ENCODE measurements at places on chromosomes 13 and 19.

GRCh38 chr13:35499196-35499662, 22.7 kb upstream of the MAB21L1 start:
- DNase-seq: no peak

DNA sequence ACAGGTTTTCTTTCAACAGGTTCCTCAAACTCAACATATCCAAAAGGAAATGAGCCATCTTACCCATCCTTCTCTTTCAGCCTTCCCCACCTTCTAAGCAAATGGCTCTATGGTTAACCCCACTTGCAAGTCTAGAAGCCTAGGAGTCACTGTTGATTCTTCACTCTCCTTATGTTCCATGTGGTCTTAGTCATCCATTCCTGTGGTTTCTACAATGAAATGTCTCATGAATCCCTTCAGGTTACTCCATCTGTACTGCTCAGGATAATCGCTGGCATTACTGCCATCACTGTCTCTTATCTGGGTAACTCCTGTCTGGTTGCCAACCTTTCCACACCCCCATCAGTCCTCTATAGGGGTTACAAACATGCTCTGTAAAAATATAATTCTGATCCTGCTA, 381.3 kb downstream of the ENOX1 start:
- no peak for DNase-seq

DNA sequence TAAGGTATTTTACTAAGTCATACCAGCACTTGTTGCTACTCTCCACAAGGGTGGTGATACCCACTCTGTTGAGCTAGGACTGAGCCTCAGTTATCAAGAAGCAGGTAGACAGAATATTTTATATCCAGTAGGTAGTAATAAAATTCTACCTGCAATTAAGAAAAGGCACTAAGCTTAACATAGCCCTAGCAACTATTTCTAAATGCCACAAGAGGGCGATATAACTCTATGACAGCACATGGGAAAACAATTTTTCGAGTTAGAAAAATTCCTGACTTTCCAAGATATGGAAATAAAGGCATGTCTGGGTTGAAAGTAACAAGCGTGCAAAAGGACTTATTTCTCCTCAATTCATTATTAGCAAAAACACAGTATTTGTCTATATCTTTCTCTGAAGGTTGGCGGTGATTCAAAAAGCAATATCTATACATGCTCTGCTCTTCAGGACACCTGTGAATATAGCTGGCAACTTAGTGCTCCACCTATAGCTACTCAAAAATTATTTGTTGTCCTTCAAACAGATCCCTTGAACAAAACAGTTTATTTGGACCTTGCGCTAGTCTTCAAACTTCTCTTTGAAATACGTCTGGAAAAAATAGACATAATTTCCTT, 14.7 kb downstream of the CCDC169 start:
- DNase-seq: no peak

GRCh38 chr19:7101498-7102253, 32.2 kb downstream of the ZNF557 start:
- no peak for DNase-seq

DNA sequence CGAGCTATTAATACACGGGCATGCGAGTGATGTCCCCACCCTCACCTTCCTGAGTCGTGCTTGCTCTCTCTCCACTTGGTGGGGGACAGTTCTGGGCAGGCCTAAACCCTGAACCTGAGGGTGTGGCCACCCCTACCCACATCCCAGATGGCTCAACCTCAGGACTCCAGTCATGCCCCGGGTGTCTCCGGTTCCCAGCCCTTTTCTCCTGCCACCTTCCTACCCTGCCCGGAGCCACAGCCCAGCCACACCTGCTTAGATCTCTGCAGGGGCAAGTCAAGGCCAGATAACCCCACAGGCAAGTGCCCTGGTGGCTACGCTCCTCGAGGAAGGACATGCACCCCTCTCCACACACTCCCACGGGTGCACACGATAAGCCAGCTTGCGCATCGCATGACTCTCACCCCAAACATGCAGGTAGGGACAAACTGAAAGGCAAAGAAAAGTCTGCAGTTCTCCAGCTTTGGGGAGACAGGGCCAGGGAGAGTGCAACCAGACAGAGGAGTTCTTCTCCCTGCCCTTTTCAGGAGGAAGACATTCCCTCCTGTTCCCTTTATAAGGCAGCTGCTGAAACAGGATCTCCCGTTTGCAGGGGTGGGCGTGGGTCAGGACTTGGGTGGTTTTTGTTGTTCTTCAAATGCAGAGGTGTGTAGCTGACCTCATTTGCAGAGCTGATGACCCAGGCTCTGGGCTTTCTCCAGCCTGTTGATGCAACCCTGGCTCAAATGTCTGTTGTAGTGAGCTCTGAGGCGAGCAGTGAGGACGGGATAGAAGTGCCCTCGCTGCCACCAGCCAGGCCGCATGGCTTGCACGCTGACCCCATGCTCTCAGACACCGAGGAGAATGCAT, 88.6 kb downstream of the DPF1 start:
- DNase-seq: no peak

DNA sequence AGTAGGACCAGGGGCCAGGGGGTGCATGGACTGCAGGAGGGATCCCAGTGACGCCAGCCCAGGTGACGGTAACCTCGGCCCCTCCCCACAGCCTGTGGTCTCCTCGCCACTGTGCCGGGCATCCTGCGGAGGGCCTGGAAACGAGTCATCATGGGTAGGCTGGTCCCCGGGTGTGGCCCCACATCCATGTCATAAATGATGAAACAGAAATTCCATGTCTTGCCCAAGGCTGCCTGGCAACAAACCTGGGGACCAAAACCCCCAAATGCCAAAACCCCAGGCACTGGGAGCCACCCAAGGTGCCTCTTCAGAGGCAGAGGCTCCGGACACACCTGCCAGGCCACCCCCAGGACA, 20.9 kb downstream of the MAP2K2 start:
- DNase-seq: no peak

- no peak for DNase-seq
Observed at GRCh38 chr19:52665529-52665928, 27.4 kb upstream of the ZNF83 start.

GRCh38 chr13:67221630-67222226, 8.4 kb downstream of the PCDH9 start:
- no peak for DNase-seq

DNA sequence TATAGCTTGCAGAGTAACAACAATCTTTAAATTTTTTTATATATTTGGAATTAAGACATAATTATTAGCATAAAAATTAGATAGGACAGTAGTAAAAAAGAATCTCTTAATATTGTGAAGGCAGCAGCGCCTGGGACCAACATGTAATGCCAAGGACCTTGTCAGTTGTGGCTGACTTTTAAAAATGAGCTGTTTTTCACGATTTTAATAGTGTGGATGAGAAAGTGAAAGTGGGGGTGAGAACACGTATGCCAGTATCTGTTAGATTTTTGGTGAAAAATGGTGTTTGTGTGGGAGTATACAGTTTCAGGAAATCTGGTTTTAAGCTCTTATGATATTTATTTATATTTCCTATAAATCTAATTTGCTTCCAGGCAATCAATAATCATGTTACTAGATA, 125.2 kb downstream of the LMO7 start:
- DNase-seq: no peak

DNA sequence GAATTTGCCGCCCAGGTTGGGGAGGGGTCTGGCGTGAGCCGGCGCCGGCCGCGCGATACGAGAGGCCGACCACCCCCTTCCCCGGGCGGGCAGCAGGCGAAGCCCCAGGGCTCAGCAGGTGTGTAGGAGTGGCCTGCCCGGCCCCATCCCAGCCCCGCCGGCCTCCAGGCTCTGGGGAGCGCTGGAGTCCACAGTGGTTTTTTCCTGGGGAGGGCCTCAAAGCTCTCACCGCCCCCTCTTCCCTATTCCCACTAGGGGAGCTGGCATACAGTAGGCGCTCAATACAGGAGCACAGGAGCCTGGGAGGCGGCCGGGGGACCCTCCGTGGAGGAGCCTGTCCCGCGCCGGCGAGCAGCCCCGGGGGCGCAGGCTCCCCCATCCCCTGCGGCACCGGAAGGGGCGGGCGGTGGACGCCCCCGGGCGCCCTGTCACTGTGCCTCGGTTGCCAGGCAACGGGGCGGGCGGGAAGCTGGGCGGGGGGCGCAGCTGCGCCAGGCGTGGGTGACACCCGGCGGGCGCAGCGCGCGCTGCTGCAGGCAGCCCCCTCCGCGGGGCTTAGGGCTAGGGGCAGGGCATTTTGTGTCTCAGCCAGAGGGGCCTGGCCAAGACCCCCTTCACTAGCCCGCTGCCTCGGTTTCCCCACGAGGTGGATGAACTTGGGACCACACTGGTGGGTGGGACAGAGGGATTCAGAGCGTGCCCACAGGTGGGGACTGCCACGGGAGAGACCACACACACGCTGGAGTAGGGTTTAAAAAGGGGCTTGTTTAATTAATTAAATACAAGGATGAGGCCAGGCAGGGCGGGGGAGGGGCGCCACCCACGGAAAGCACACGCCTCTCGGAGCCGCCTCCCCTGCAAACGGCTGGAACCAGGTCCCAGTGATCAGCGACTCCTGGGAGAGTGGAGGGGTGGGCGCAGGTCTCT, 3.6 kb upstream of the REXO1 start:
- peak; percentile 49 for DNase-seq

- no peak for DNase-seq
Observed at GRCh38 chr13:50831512-50831911, 12.0 kb downstream of the DLEU7 start.

All from ecto neural progenitor cell (in vitro differentiated cells).